Activated CD4-positive, alpha-beta T cell treated with anti-CD3 and anti-CD28 coated beads, Interleukin-2, amount 10 ng/mL, durations not matched to agents 7 days and 5 days (primary cell): ENCODE measurements at places on chromosomes 2 and 18.

DNA sequence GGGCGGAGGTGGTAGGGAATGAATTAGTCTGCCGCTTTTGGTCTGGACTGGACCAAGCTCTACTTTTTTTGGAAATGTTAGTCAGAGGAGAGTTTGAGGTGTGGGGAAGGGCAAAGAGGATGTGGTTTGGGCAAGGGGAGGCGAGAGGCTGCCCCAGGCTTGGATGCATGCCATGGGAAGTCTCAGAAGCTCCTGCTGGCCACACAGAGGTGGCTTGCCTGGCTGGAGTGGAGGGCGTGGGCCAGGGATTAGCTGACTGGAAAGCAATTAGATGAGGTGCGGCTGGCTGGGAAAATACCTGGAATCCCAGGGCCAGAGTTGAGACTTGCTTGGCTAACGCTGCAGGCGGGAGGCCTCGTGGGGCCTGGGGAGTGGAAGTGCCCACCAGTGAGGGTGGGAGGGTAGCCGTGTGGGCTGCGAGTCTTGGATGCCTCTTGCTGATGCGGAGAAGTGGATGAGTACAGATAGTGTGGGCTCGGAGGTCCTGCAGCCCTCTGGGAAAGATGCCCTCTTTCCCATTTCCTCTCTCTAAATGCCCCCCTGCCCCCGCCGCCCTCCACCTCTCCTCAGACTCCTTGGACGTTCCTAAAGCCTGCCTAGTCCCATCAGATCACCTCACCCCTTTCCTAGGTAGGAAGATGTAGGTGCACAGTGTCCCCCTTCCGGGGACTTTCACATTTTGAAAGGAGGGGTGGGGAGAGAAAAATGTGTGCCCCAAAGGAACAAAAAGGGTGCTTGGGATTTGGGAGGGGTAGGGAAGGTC is 117.6 kb downstream of the SMAD7 start:
- DNase-seq = no peak

DNA sequence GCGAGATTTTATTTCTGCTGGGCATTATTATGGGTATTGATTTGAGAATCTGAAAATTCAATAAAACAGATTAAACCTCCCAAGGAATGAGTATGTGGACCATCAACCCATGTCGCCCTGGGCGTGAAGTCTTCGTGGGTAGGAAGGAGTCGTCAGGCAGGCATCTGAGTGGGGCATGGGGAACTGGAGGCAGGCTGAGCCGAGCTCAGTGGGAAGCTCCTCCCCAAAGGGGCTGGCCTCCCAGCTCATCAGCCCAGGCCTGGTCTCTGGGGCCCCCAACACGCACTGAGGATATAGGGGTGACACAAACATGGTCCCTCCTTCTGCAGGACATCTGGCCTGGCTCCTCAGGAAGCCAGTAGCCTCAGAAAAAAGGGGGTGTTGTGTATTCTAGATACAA is 265.2 kb downstream of the TFCP2L1 start:
- no peak for DNase-seq

- DNase-seq = peak; percentile 81
Measured at GRCh38 chr2:109143214-109144187, 14.5 kb downstream of the SH3RF3 start.

- DNase-seq = no peak
Measured at GRCh38 chr2:140604096-140604495, 1526.7 kb downstream of the LRP1B start.

- no peak for DNase-seq
Measured at GRCh38 chr2:174753038-174753633, 11.1 kb downstream of the CHRNA1 start.

GRCh38 chr18:32219431-32220018 is 29.7 kb downstream of the MEP1B start:
- no peak for DNase-seq

- DNase-seq = no peak
Measured at GRCh38 chr18:40371673-40372072, 1583.4 kb upstream of the PIK3C3 start.

GRCh38 chr2:207502577-207503198 is 27.1 kb upstream of the CREB1 start:
- no peak for DNase-seq

DNA sequence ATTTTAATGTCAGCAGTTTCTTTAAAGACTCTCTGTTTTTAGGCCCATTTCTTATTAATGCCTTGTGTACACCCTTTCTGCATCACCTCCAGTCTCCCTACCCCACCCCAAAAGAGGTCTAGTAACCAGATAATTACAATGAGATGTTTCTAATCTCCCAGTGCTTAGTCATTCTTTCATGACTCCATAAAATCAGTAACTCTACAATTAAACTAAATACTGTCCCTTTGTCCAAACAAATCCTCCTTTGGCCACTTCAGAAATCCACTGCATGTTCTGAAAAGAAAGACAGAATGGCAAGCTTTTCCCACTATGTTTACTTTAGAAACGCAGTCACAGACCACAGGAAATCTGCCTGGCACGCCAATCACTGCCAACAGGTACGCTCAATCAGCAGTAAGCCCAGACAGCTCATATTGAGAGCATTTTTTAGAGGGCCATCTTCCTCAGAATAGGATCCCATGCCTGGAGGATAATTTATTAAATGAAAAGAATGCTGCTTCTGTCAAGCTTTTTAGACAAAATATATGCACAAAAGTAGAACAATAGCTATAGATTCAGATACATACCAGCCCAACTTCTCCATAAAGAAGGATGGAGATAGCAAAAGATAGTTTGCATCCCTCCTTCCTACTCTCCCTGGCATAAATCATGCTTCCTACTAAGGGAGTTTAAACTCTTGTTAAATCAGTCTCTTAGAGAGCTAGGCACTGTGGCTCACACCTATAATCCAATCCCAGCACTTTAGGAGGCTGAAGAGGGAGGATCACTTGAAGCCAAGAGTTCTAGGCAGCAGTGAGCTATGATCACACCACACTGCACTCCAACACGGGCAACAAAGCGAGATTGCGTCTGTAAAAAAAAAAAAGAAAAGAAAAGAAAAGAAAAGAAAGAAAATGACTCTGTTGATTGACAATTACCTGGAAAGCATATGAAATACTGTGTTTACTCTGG is 14.6 kb downstream of the CLASP1 start:
- DNase-seq = peak; percentile 13

- no peak for DNase-seq
Measured at GRCh38 chr2:137981112-137981656, 16.9 kb downstream of the HNMT start.
